ENCODE measurements at places on chromosomes 7 and 10.
A peak's percentile ranks its signal among the peaks of the same experiment; 100 is the strongest.

DNA sequence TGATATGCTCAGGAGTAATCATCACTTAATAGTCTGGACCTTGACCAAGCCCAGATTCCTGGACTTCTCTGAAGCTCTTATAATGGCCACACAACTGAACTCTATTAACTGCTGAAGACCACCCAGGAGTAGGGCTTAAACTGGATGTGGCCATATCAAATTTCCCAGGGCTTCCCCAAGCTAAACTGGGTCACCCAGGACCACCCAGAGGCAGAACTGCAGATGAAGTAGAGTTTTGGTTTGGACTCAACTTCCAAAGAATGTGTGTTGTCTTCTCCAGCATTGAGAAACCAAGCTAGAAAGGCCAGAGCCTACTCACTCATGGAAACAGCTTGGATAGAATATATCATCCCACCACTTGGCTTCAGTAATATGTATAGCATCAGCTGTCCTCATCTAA lies 358.2 kb upstream of the MEOX2 start:
- no peak for DNase-seq

- peak; percentile 24 for DNase-seq
Measured at GRCh38 chr10:3873728-3874461, 88.9 kb upstream of the KLF6 start.

DNA sequence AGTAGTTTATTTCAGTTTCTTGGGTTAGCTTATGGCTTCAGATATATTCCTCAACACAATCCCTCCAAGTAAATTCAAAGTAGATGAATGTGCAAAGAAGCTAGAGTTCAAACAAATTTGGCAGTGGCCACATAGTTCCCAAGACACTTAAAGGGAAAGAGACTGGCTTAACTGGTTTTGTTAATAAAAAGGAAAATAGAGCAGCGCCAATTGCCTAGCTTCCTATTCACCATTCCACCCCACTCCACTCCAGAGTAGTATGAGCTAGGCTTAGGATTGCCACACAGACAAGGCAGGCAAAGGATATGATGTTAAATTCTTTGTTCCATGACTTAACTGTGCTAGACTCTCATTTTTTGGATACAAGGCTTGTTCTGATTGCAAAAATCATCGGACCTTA lies 2.0 kb downstream of the XRCC2 start:
- no peak for DNase-seq

DNA sequence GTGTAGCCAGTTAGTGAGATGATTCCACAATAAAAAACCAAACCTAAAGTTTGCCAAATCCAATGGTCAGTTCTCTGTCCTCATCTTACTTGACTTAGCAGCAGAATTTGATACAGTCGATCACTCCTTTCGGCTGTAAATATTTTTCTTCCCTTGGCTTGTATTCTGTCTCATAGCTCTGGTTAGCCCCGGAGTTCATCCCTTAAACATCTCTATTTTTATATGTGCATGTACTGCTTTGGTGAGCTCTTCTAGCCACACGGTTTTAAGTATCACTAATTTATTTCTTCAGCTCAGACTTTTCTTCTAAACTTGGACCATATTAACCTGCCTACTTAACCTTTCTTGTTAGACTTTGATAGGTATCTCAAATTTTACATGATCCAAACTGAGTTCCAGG lies 17.8 kb upstream of the ASB15 start:
- no peak for DNase-seq

DNA sequence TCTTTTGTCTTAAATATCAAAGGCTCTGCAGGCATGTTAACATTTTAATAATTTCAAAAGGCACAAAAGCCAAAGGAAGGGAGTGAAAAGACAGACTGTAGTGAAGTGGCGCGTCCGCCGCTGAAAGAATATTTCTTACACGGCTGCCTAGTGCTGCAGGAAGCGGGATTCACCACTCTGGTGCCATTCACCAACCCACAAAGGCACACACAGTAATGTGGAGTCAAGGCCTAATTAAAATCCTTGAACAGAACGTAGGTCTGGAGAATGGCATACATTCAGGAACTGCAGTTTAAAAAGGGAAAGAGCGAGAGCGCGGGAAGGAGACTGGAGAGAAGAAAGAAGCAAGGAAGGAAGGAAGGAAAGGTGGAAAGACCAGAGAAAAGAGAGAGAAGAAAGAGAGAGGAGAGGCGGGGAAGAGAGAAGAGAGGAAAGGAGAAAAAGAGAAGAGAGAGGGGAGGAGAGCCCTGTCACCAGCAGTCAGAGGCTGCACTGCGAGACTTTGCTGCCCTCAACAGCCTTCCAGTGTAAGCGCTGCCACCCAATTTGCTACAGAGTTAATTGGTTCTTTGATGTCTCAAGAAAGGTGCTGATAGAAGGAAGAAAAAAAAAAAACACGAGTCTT lies 554.0 kb downstream of the MDFIC start:
- no peak for DNase-seq

DNA sequence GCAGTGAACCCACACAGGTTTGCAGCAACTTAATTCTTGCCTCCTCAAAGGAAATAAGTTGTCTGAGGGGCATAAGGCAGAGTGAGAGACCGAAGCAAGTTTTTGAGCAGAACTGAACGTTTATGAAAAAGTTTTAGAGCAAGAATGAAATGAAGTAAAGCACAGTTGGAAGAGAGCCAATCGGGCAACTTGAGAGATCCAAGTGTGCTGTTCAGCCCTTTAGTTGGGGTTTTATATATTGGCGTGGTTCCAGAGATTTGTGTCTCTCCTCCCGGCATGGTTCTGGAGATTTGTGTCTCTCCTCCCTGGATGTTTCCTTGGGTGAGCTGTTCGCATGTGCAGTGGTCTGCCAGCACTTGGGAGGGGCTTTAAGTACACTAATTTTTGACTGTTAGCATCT lies 141.4 kb upstream of the DGKB start:
- no peak for DNase-seq

GRCh38 chr7:67391168-67391567 lies 394.5 kb downstream of the TYW1 start:
- no peak for DNase-seq

DNA sequence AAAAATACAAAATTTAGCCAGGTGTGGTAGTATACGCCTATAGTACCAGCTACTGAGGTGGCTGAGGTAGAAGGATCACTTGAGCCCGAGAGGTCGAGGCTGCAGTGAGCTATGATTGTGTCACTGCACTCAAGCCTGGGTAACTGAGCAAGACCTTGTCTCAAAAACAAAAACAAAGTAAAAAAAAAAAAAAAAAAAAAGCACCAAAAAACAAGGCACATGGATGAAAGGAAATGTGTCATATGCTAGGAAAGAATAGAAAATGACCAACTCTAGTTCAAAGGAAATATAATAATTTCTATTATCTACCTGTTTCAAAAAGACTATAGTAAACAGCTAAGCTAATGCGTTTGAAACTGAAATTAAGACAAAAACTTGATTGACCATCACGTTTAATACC lies 33.8 kb downstream of the UBE2H start:
- DNase-seq = no peak

GRCh38 chr7:108236681-108237415 lies 106.7 kb upstream of the LAMB4 start:
- DNase-seq = no peak

GRCh38 chr10:127840884-127841283 lies 51.9 kb downstream of the CLRN3 start:
- DNase-seq = no peak

GRCh38 chr7:138875794-138876193 lies 77.8 kb upstream of the ATP6V0A4 start:
- peak; percentile 85 for DNase-seq

GRCh38 chr10:32923134-32923533 lies 34.9 kb downstream of the ITGB1 start:
- DNase-seq = no peak

GRCh38 chr10:62037166-62037831 lies 135.8 kb downstream of the ARID5B start:
- peak; percentile 92 for DNase-seq

GRCh38 chr10:28139138-28139537 lies 140.3 kb upstream of the ODAD2 start:
- DNase-seq = peak; percentile 92

DNA sequence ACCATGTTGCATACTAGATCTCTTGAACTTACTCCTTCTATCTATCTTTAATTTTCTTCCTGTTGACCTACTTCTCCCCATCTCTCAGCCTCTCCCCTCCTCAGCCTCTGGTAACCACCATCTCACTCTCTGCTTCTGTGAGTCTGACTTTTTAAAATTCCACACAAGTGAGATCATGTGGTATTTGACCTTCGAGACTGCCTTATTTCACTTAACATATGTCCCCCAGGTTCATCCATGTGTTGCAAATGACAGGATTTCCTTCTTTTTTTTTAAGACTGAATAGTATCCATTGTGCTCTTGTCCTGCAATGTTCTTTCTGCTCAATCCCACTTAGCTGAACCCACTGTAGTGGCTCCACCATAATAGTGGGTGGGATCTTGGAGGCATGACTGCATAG lies 51.4 kb upstream of the DNAJC1 start:
- peak; percentile 70 for DNase-seq

- no peak for DNase-seq
Measured at GRCh38 chr10:131651674-131652437, 249.0 kb upstream of the PPP2R2D start.

- no peak for DNase-seq
Measured at GRCh38 chr10:58667658-58668310, 155.1 kb downstream of the BICC1 start.

DNA sequence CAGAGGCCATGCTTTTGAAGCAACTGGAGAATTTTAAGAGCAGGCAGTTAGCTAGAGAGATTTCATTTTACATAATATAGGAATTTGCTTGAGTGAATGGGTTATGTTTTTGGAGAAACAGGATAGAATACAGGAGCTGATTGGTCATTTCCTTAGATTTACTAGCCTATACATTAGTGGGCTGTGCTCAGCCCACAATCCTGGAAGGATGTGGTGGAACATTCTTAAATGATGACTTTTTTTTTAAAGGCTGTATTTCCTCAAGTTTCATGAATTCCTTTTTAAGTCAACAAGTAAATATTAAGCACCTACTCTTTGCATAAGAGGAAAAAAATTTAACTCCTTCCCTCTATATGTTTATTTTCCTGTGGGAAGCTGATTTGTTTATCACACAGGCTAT lies 314.4 kb upstream of the BMPER start:
- DNase-seq = peak; percentile 77

- no peak for DNase-seq
Measured at GRCh38 chr7:122674502-122674901, 24.4 kb downstream of the RNF133 start.

- DNase-seq = no peak
Measured at GRCh38 chr10:22365644-22366434, 20.5 kb downstream of the SPAG6 start.

DNA sequence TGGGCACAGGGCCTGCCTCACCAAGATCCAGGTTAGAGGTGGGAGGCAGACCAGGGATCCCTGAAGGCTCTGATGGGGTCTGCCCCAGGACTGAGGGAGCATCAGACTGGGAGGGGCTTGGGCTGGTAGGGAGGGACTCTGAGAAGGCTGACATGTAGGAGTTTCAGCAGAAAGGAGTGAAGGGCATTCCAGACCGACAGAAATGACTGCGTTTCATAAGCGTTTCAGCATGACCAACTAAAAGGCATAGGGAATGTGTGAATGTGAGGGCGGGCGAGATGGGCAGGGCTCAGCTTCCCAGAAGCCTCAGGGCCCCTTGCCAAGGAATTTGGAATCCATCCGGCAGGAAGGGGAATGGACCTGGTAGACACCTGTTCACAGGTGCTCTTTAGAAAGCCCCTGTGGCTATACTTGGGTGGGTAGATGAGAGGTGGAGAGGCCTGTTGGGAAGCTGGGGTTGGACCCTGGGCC lies 24.9 kb upstream of the SLC29A3 start:
- DNase-seq = no peak

- DNase-seq = no peak
Measured at GRCh38 chr10:129494740-129495139, 27.7 kb downstream of the MGMT start.

DNA sequence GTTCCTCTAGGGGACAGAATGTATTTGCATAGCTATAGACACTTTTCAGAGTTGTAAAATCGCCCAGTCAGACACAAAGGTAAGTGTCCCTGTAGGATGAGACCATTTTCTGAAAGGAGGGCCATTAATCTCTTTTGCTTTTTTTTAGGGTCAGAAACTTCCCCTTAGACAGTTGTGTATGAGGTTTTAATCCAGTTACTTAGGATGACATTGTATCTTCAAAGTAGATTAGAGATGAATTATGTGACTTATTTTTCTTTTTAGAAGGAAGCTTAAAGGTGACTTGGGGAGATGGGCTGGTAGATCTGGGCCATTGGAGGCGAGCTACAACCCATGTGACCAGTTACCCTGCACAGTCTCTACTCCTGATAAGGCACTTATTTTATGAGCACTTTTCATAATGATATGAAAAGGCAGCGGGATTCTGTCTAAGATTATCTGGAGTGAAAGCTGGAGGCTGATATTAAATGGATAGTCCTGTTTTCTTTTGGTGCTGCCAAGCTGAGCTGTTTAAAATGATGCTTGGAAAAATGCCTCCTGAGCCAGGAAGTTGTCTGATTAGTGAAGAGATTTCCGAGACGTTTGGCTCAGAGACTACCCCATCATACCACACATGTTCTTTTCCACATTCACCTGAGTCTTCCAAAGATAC lies 264.3 kb downstream of the AUTS2 start:
- no peak for DNase-seq

DNA sequence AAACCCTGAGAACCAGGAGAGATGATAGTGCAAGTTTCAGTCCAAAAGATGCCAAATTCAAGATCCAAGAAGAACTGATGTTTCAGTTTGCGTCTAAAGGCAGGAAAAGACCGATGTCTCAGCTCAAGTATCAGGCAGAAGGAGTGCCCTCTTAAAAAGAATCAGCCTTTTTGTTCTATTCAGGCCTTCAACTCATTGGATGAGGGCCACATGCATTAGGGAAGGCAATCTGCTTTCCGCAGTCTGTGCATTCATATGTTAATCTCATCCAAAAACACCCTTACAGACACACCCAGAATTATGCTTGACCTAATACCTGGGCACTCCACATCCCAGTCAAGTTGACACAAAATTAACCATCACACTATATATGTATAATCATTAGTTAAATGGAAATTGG lies 45.2 kb downstream of the DNAJB9 start:
- DNase-seq = no peak

GRCh38 chr10:13709931-13710650 lies 123.3 kb downstream of the PRPF18 start:
- DNase-seq = no peak

DNA sequence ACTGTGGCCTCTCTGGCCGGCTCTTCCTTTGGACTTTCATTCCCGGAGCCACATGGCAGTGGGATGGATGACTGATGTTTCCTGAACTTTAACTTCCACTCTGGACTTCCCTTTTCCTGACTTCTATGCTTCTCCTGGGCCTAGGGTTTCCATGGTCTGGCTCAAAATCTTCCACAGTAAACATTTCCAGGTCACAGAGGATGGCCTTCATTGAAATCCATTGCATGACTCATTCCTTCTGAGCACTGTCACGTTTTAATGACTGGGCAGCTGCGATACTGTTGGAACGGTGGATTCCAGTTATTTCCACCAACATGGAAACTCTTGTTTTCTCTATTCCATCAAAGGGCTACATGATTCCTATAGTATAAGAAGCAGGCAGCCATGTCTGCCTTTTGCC lies 24.4 kb upstream of the ZNF273 start:
- DNase-seq = no peak
